ENCODE measurements at places on chromosomes 12 and 14.

- DNase-seq = no peak
Measured at GRCh38 chr12:16789204-16789790, 183.3 kb upstream of the LMO3 start.

GRCh38 chr12:50665170-50665569, 98.7 kb upstream of the ATF1 start:
- DNase-seq = no peak

- no peak for DNase-seq
Measured at GRCh38 chr12:131943876-131944275, 5.9 kb upstream of the EP400 start.

DNA sequence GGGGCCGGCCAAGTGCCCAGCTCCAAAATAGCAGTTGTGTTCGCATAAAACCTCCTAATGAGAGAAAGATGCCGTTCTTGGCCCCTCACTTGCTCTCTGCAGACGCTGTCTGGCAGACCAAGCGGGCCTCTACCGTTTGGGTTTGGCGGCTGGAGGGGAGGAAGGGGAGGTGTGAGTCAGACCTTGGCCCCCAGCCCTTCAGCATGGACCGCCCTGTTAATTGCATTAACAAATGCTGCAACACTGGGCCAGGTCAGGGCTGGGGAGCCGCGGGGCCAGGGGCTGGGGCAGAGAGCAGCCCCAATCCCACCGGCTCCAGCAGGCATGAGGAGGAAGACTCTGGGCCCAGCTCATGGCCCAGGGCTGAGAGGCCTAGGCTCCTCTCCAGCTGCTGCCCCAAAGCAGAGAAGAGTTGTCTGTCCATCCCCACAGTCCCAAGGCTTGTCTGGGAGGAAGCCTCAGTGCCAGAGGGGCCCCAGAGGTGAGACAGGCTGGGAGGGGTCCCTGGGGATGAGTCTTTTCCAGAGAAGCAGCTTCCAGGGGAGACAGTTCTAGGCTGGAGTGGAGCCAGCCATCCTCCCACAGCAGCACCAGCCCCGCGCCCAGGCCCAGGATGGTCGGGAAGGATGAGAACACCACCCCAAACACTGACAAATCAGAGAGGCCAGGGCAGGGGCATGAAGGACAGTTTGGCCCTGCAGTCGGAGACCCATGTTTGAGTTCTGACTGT, 16.9 kb downstream of the LTBP2 start:
- DNase-seq = no peak
